ENCODE measurements at places on chromosomes 6 and 20.

GRCh38 chr6:45422503-45423110 is 44.9 kb upstream of the SUPT3H start:
- DNase-seq, result peak; percentile 81

DNA sequence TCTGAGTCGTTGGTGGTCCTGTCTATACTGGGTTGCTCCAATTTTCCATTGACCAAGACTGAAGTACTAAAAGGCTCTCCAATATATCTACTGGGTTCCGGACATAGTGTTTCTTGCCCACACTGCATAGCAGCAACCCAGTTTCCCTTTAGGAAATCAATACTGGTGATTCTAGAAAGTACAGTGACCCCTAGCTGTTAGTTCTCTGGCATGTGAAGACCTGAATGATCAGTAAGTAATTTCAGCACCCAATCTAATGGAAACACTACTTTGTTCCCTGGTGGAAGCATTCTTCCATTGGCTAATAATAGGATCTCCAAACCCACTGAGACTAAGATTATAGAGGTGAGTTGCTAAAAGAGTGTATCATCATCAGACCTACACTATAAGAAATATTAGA is 40.8 kb upstream of the STMND1 start:
- no peak for DNase-seq

- no peak for DNase-seq
Observed at GRCh38 chr20:20454850-20455627, 87.1 kb downstream of the INSM1 start.

GRCh38 chr20:63917811-63918210 is 22.9 kb downstream of the DNAJC5 start:
- DNase-seq, result peak; percentile 44

Data from astrocyte of the hippocampus (primary cell).